ENCODE measurements at places on chromosomes 3 and 15.

GRCh38 chr15:31298707-31299172 lies 27.9 kb upstream of the KLF13 start:
- DNase-seq: no peak

DNA sequence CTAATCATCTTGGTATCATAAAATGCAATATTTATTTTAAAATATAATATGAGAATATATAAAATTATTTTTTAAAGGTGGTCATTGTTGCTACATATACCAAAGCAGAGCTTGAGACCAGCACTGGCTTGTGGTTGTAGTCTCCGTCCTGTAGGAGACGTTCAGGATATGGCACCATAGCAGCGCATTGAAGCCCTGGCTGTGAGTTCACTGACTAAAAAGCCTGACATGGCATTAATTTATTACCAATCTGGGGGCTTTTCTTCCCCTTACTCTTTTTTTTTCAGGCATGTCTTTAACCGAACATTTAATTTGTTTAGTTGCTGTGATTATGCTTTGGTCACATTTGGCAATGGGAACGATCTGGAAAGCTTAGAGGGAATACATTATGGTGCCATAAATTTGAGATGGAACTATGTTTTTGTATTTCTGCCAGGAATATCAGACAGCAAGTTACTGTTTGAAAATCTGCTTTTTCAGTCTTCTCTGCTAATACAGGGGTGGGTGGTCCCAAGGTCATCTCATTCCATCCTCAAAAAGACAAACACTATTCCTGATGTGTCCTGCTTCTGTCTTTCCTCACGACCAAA lies 108.5 kb downstream of the ZIC4 start:
- no peak for DNase-seq

DNA sequence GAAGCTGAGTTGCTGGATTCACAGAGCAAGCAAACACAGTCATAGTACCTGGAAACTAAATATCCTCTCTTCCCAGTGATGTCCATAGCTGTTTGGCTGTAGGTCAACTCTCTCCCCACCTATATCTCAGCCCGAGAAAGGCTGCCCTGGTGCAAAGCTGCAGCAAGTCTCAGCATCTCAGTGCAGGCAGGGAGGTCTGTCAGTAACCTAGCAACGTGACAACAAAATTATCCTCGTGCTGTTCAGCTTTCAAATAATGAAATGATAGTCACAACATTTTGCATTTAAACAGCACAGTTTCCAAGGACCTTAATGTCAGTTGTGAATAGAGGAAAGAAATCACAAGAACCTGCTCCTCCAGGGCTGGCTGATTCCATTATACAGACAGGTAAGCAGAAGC lies 83.6 kb downstream of the CHST2 start:
- DNase-seq: no peak

GRCh38 chr15:25508369-25509002 lies 69.7 kb upstream of the UBE3A start:
- no peak for DNase-seq

DNA sequence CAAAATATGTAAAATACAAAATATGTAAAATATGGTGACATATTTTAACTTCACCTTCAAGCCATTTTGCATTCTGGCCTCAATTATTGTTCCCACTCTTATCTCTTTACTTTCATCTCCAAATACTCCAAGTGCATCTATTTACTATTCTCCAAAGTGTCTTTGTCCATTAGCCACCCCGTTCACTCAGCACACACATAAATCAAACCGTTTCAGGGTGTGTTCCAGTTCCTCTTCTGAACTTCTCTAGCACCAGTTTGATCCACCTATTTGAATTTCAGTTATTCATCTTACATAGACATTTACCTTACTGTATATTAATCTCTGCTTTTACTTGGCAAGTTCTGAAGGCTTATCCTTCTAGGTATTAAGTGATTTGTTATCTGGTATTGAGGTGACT lies 45.1 kb downstream of the SGO1 start:
- no peak for DNase-seq

GRCh38 chr15:63986751-63987341 lies 59.4 kb downstream of the DAPK2 start:
- DNase-seq: no peak

DNA sequence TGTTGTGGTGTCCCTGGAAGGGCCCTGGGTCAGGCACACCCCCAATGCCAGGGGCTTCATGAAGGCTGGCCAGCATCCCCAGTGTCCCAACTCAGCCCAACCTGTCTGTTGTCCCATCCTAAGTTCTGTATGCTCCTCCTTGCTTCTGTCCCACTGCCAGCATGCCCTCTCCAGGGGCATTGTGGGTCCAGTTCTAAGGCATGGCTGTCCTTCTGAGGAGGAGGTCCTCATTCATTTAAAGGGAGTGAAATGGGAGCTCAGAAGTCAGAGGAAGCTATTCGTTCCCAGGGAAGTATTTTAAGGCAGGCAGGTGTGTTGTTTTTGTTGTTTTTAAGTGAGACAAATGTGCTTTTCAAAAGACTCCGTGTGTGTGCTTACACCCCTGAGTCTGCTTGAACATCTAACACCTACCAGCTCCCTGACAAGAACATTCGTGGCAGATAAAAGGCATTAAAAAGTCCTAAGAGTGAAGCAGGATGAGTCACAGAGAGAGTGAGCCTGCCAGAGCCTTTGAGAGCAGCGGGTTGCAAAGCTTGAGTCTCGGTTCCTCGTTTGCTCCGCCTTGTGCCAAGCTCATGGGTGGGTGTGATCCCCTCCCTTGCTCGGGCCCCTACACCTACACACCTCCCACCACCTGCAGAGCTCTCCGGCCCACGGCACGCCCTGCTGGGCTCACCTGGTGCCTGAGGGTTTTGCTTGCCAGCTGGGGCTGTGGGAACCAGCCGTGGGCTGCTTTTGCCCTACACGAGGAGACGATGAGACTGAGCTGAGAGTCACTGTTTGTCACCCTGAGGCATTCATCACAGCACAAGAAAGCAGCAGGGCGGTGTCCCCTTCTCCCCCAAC lies 183.4 kb upstream of the TOPAZ1 start:
- DNase-seq: no peak

DNA sequence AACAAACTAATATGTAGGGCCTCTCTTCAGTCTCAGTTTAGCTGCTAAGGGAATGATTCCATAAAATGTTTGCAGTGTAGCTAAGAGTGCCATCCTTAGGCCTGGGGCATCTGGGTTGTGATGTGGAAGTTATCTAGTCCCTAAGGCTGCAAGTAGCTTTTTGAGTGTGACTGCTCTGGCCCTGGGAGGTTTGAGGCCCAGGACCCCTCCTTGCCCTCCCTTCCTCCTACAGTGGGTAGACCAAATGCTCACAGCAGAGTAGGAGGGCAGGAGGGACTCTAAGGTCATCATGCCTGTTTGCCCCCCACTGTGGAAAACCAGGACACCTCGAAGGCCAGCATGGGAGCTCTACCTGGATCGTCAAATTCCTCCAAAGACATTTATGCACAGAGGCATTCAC lies 115.0 kb downstream of the EPHB1 start:
- DNase-seq: no peak

DNA sequence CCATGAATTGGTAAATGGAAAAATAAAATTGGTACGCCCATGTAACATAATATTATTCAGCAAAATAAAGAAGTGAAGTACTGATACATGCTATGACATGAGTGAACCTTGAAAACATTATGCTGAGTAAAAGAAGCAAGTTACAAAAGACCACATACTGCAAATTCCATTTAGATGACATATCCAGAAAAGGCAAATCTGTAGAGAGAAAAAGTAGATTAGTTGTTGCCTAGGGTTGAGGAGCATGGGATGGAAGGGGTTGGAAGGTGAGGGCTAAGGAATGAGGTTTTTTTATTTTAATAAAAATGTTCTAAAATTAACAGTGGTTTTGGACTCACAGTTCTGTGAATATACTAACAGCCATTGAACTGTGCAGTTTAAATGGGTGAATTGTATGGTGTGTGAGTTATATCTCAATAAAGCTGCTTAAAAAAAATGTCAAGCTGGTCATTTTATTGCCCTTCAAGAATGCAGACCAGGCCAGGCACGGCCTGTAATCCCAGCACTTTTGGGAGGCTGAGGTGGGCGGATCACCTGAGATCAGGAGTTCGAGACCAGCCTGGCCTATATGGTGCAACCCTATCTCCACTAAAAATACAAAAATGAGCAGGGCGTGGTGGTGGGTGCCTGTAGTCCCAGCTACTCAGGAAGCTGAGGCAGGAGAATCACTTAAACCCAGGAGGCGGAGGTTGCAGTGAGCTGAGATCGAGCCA lies 8.1 kb upstream of the DLG1 start:
- DNase-seq: no peak

GRCh38 chr3:55405436-55405835 lies 81.7 kb downstream of the WNT5A start:
- peak; percentile 49 for DNase-seq

DNA sequence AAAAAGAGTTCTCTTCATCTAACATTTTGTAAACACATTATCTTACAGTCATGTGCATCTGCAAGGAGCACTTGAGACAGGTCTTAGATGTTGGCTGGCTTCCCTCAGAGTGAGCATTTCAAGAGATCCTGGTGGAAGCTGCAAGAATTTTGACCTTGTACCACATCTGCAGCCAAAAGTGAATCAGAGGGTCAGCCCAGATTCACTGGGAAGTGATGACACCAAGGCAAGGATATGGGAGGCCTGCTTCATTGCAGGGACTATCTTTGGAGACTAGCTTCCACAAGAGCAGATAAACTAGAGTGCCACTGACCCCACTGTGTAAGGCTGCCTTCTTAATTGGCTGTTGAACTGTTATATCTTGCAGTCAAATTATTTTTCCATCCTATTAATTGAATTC lies 21.3 kb upstream of the GADL1 start:
- DNase-seq: no peak

GRCh38 chr15:49637857-49638256 lies 17.0 kb downstream of the DTWD1 start:
- DNase-seq: no peak

DNA sequence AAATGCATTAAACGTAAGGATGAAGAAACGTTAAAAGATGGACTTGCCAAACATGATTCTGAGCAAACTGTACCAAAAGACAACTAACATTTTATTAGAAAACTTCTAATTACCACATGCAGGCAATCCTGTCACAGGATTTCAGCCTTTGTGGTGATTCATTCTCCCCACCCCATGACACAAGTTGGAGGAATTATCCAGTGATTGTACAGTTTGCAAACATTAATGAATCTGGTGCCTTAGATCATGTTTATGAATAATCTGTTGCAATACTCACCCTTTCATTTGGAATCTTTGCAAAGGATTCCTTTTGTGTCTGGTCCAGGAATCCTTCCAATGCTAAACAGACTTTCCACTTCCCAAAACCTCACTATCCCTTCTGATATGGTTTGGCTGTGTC lies 23.3 kb upstream of the ERC2 start:
- no peak for DNase-seq

DNA sequence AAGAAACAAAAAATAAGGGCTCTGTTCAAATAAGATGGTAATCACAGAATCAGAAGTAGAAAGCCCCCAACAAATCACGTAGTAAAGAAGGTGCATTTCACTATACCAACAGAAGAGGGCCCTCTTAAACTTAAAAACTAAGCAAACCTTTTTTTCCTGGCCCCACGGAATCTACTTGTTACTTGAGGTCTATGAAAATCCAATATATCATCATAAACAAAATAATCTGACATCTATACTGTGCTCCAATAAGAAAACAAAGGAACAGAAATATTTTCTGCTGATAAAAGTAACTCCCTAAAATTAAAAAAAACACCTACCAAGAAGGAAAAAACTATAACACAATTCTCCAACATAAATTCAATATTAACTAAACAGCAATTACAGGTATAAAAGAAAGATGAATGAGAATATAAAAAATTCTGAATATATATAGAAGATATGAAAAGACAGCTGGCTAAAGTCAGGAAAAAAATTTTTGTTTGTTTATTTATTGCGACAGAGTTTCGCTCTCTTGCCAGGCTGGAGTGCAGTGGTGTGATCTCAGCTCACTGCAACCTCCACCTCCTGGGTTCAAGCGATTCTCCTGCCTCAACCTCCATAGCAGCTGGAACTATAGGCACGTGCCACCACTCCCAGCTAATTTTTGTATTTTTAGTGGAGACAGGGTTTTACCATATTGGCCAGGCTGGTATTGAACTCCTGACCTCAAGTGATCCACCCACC lies 81.8 kb downstream of the CLASP2 start:
- DNase-seq: no peak

DNA sequence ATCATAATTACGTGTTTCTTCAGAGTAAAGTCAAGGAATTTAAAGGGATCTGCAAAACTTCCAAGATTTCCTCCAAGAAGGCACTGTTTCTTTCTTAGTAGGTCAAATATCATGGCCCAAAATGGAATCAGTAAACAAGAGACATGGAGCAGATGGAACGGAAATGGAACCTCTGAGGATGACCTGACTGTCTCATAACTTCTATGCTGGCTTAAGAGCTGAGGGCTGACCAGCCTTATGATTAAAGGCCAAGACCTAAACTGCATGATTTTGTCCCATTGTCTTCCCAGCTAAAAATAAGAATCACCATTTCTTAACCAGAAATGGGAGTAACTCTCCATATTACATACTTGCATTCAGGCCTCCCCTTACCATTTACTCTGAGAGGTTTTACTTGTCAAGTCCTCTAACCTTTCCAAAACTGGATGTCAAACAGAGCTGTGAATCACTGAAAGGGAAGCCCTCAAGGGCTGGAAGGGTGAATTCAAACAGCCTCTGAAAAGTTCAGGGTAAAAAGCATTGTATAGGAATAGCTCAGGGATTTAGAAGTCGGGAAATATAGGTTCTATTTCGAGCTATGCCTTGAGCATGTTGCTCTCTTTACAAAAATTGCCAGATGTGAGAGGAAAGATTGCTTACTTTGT lies 103.7 kb downstream of the MEIS2 start:
- no peak for DNase-seq

GRCh38 chr15:77416954-77417353 lies 3.0 kb downstream of the PEAK1 start:
- DNase-seq: no peak

DNA sequence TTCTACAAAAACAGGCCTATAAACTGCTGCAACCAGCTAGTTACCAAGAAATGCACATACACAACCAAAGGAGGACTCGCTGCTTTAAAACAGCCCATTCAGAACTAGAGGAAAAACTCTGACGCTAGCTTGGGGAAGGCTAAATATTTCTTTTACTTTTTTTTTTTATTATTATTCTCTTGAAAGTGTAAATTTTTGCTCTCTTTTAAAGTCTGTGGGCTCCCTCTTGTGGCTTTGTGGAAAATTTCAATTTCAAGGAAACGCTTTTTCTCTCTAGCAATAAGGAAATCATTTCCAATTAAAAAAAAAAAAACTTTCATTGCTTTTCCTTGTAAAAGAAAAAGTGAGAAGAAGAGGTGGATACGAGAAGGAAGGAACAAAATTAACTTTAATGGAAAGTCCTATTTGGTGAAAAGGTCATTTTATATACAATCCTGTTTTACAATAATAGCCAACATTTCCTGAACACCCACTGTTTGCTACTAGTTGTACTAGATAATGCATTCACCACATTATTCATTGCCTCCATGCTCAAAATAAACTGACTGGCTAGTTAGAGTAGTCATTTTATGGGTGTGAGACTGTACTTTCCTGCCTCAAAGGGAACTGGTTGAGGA lies 51.2 kb upstream of the SAMMSON start:
- no peak for DNase-seq

Measured in H1 (cell line).